Panc1 (cell line): ENCODE measurements at places on chromosomes 13 and 19.

GRCh38 chr13:111642156-111642767, 321.8 kb downstream of the TEX29 start:
- DNase-seq, result no peak

- no peak for DNase-seq
Measured at GRCh38 chr19:38617283-38617763, 430 bp downstream of the MAP4K1 start.

- DNase-seq, result no peak
Measured at GRCh38 chr13:108680011-108680410, 50.6 kb downstream of the MYO16 start.

- no peak for DNase-seq
Measured at GRCh38 chr19:45632468-45633196, 6.6 kb downstream of the EML2 start.

DNA sequence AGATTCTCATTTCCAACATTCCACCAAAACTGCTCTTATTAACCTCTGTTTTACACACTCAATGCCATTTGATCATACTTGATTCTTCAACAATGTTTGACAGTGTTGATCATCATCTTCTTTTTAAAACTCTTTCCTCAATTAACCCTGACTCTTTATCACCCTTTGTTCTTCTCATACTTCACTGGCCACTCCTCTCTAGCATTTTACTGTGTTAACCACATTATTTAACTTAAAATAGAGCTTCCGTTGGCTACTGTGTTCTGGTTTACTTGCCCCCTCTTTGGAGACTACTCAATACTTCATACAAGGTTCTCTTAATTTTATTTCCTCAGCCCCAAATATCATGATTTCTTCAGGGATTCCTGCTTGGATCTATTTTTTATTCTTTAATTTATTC, 121.1 kb upstream of the SPRY2 start:
- no peak for DNase-seq

- peak; percentile 52 for DNase-seq
Measured at GRCh38 chr19:16247353-16248182, 49.9 kb downstream of the AP1M1 start.

- no peak for DNase-seq
Measured at GRCh38 chr19:5313307-5313706, 27.3 kb downstream of the PTPRS start.

- DNase-seq, result no peak
Measured at GRCh38 chr13:100154842-100155416, 66.0 kb downstream of the PCCA start.

GRCh38 chr19:49686503-49687088, 2.8 kb upstream of the ADM5 start:
- DNase-seq, result no peak

DNA sequence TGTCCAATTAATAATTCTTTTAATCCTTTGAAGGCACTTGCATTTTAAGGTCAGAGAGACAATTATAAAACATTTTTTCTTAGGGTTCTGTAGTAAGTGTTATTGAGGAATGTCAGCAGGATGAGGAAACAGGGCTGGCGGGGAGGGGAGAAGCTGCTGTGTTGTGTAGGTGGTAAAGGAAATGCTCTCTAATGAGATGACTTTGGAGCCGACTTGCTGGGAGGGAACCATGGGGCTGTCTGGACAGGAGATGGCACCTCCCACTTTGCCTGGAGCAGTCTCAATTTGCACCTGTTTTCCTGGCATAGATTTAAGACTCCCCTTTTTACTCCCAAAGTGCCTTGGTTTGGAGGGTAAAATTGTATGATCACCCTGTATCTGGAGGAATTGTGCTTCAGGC, 230.4 kb downstream of the ATP8A2 start:
- DNase-seq, result no peak

DNA sequence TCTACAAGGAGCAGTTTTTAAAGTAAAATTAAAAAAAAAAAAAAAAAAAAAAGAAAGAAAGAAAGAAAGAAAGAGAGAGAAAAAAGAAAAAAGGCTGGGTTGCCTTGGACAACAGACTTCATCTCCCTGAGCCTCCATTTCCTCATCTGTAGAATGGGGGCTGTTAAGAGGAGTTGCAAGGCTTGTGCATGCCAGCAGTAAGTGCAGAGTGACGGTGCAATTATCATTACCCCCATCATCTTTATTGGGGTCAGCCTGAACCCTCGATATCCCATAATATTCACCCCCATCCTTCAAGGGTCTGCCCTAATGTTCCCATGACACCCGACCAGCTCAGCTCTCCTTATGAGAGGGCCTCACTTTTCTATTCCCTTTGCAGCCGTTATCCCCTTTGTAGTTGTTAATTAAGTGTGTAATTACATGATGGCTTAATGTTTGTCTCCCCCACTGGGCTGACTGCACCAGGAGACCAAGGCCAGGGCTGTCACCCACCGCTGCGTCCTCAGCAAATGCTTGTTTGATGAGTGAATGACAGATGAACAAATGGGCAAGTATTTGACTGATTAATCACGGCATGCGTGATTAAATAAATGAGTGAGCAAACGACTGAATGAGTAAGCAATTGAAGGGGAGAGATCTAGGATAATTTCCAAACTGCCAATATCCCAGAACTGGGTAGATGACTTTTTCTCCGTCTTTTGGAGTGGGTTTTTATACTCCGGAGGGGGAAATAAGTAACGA, 10.1 kb downstream of the FOSB start:
- DNase-seq, result no peak

- DNase-seq, result no peak
Measured at GRCh38 chr19:17841371-17841809, 6.4 kb downstream of the JAK3 start.

GRCh38 chr13:97464561-97464960, 30.6 kb downstream of the RAP2A start:
- no peak for DNase-seq

- DNase-seq, result no peak
Measured at GRCh38 chr13:99422586-99423220, 78.6 kb upstream of the TM9SF2 start.

GRCh38 chr13:75025956-75026355, 456.0 kb downstream of the TBC1D4 start:
- DNase-seq, result no peak

GRCh38 chr13:79917628-79918027, 423.3 kb downstream of the SPRY2 start:
- no peak for DNase-seq

DNA sequence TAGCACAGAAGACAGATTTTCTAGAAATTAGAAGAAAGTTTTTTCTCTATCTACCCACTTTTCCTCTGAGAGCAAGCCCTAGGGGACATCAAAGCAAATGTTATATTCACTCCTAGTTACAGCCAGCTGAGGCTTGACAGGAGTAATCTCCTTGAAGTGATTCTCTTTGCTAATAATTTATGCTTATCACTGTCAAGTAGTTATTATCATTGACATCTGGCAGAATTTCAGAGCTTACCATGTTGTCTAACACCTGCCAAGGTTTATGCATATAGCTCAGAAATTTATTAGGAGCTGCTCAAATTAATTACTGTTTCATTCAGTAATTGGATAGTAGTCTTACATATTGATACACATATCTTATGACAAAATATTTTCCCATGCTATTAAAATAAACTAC, 465.9 kb upstream of the ATXN8OS start:
- DNase-seq, result no peak

DNA sequence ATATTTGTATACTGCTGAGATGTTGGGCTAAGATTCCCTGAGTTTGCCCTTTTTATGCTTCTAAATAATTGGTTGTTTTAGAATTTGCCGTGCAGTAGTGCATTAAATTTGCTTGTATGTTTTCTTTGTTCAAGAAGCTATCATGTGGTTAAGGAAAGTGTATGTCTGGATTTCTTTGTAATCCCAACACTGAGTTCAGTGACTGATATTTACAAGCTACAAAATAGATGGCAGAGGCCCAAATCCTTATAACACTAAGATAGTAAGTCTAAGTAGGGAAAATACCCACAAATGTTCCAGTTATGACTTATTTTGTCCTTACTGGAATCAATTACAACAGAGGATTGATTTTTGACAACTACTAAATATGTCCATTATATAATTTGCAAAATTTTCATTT, 435.0 kb upstream of the KLF12 start:
- DNase-seq, result no peak

GRCh38 chr13:68810660-68811059, 1297.0 kb upstream of the ATXN8OS start:
- DNase-seq, result no peak

DNA sequence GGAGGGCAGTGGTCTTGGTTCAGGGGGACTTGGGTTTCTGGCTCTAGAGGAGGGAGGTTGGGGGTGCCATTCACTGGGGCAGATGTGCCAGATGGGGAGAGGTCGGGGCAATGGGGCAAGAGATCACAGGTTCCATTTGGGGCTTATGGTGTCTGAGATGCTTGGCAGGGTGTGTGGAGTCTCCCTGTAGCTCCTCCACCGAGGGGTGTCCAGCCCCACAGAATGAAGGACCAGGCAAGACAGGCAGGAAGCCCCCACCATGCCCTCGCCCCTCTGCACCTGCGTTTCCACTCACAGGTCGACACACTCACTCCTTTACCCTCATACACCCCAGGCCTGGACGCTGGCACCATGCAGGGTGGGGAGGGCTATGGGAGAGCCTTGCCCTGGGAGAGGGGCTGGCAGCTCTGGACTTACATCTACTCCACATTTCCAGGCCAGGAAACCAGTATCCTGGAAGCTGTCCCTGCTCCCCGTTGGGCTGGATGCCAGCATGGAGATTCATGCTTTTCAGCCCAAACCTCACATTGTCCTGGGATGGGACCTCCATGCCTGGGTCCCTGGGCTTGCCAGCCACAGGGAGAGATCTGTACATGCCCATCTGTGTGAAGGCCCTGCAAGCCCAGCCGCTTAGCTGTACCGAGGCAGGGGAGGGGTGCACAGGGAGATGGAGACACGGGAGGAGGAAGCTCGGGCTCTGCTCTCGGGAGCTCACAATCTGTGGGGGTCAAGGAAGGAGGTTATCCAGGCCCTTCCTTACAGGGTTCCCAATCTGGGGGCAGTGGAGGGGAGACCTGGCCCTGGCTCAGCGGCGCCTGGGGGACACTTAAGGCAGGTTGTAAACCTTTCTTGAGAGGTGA, 77.1 kb downstream of the CHST8 start:
- DNase-seq, result no peak

DNA sequence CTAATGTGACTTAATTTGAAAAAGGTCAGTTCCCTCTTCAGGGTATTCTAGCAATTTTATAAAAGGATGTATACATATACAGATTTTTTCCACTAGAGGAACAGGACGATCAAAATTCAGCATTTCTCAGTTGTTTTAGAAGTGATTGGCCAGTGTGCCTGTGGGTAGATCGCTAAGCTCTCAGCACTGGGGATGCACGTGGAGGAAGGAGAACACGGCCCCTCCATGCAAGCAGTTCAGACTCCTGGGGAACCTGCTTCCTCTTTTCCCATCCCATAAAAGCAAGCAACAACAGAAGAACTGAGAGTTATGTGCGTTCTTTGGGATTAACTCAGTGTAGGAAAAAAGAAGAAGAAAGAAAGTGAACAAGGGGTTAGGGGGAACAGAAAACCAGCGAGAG, 328.8 kb downstream of the FOXO1 start:
- DNase-seq, result no peak

DNA sequence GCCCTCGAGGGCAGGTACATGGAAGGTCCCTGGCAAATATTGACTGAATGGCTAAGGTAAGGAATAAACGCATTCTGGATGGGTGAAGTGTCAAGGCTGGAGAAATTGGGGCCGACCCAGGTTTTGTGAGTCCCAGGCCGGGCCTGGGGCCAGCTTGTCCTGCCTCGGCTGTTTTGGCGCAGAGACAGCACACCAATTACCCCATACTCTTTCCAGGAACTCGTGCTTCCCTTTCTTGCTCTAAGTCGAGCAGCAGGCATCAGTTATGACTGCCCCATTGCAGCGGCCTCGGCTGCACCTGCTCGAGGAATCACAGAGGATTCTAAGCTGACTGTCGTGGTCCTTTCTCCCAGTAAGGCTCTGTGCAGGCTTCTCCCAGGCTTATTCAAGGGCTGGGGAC, 67.1 kb downstream of the ZNF536 start:
- DNase-seq, result no peak

GRCh38 chr19:49020931-49021895, 2.9 kb downstream of the CGB3 start:
- no peak for DNase-seq

DNA sequence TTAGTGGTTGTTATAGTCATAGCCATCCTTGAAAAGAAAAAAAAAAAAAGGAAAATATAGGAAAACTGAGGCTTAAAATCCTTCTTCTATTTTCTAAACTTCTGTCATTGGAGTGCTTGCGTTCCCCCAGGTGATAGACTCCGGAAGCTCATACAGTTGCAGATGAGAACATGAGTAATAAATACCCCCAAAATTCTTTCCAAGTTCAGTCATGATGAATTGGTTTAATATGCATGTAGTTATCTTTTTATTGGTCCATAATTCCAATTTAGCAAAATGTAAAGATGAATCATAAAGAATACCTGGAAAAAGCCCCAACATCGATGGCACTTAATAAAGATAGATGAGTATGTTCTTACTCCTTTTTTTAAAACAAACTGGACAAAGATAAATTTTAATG, 192.3 kb downstream of the SHISA2 start:
- no peak for DNase-seq

- no peak for DNase-seq
Measured at GRCh38 chr19:38019396-38019724, 112.4 kb downstream of the SIPA1L3 start.

GRCh38 chr13:111423168-111423785, 102.8 kb downstream of the TEX29 start:
- no peak for DNase-seq

- DNase-seq, result no peak
Measured at GRCh38 chr13:39405107-39405506, 197.9 kb downstream of the LHFPL6 start.

GRCh38 chr19:45468803-45469131, 971 bp downstream of the FOSB start:
- DNase-seq, result no peak
